ENCODE measurements at places on chromosomes 6 and 20.

DNA sequence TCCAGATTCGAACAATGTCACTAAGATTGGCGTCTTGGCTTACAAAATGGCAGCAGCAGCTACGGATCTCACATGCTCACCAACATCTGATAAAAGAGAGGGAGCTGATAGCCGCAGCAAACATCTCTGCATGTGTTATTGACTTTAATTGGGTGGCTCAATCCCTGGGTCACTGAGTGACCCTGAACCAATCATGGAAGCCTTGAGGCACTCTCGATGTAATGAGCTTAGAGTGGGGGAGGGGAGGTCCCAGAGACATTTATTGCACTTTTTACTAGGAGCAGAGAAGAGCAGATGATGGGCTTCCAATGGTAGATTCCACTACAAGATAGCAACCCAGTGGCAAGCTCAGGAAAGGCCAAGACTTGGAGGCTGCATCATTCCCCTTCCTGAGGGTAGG is 238.7 kb downstream of the BMP7 start:
- H3K4me3 ChIP-seq, result no peak overlapping the region
- H3K4me1 ChIP-seq, result no peaks in the 10 kb centered on the region
- no peaks in the 10 kb centered on the region for H3K27me3 ChIP-seq

- DNase-seq, result no peak
- no peaks in the 10 kb centered on the region for H3K36me3 ChIP-seq
- no peak overlapping the region for H3K27ac ChIP-seq
These were observed 348.0 kb upstream of the JARID2 start for GRCh38 chr6:14897831-14898230.

DNA sequence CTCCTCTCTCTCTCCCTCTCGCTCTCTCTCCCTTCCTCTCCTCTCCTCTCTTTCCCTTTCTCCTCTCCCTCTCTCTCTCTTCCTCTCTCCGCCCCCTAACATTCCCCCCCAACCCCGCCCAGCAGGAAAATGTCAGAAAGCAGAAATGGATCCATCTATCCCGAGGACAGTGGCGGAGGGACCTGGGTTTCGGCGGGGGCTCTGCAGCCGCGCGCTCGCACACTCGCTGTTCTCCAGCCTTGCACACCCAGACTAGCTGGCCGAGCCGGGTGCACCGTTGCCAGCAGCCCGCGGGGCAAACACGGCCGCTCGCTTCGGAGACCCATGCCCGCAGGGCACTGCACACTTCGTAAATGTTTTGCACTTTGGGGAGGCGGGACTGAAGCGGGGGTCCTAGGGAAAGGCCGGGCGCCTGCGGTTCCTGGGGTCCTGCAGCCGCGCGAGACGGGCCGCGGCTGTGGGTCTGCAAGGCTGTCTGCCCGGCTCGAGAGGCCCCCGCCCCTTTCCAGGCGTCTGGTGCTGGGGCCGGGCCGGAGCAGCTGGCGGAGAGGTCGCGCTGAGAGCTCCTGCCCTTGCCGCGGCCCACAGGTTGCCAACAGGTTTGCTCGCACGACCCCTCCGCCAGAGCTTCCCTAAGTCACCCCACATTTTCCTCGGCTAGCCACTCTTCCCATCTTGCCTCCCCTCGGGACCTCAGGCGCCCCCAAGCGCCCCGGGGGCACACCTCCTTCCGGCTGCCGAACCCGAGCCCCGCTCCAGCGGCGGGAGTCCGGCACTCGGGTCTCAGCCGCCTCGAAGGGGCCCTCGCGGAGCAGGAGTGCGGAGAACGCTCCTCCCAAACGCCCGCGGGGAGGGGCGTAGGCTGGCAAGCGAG is 818 bp upstream of the MDGA1 start:
- peak; percentile 90 for DNase-seq
- no peaks in the 10 kb centered on the region for H3K27me3 ChIP-seq
- H3K4me1 ChIP-seq, result no peaks in the 10 kb centered on the region
- H3K27ac ChIP-seq, result peak overlapping the region; percentile 61
- no peaks in the 10 kb centered on the region for H3K36me3 ChIP-seq

GRCh38 chr6:150600301-150601017 is 774 bp downstream of the PLEKHG1 start:
- H3K27ac ChIP-seq, result no peak overlapping the region
- H3K4me3 ChIP-seq, result peak overlapping the region; percentile 30
- DNase-seq, result peak; percentile 68
- no peaks in the 10 kb centered on the region for H3K36me3 ChIP-seq
- H3K4me1 ChIP-seq, result no peaks in the 10 kb centered on the region

DNA sequence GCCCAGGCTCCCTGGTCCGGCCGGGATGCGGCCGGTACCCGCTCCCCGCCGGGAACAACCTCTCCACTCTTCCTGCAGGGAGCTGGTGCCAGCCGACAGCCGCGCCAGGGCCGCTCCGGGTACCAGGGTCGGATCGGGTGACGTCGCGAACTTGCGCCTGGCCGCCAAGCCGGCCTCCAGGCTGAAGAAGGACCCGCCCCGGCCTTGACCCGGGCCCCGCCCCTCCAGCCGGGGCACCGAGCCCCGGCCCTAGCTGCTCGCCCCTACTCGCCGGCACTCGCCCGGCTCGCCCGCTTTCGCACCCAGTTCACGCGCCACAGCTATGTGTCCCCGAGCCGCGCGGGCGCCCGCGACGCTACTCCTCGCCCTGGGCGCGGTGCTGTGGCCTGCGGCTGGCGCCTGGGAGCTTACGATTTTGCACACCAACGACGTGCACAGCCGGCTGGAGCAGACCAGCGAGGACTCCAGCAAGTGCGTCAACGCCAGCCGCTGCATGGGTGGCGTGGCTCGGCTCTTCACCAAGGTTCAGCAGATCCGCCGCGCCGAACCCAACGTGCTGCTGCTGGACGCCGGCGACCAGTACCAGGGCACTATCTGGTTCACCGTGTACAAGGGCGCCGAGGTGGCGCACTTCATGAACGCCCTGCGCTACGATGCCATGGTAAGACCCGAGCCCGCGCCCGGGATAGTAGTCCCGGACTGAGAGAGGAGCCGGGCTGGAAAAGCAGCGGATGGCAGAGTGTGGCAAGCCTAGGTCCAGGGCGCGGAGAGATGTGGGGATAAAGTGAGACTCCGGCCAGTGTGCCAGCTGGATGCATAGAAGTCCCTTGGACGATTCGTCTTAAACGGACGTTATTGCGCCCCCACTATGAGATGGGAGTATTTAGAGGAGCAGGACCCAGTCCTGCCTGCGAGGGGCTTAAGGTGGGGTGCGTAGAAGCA is at the start of gene NT5E:
Gene NT5E (plus strand): TSS at position 266 of the 942 bp plus-strand sequence. CDS start 57 bp downstream, at position 323.
- no peaks in the 10 kb centered on the region for H3K27me3 ChIP-seq
- H3K4me1 ChIP-seq, result peaks cover 5% of the 10 kb centered on the region
- peak; percentile 90 for DNase-seq
- H3K27ac ChIP-seq, result peak within 1 kb of the TSS; percentile 80
- peak within 1 kb of the TSS; percentile 81 for H3K4me3 ChIP-seq
- peaks cover 59% of the 10 kb centered on the region for H3K36me3 ChIP-seq

DNA sequence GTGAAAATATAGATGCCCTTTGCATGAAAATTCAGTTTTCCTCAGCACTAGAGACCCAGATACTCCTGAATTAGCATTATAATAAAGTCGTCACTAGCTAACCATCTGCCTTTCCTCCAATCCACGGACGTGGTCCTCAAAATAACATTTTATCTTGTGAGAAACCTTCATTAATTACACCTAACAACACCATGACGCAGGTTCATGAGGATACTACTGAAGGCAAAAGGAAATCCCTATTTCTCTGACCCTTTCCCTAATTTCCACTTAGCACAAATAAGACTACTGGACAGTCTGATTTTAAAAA is 1.3 kb upstream of the PNISR start:
- peak overlapping the region; percentile 97 for H3K27ac ChIP-seq
- H3K27me3 ChIP-seq, result no peaks in the 10 kb centered on the region
- DNase-seq, result no peak
- H3K4me3 ChIP-seq, result peak overlapping the region; percentile 90
- H3K36me3 ChIP-seq, result peaks cover 12% of the 10 kb centered on the region
- peaks cover 8% of the 10 kb centered on the region for H3K4me1 ChIP-seq

DNA sequence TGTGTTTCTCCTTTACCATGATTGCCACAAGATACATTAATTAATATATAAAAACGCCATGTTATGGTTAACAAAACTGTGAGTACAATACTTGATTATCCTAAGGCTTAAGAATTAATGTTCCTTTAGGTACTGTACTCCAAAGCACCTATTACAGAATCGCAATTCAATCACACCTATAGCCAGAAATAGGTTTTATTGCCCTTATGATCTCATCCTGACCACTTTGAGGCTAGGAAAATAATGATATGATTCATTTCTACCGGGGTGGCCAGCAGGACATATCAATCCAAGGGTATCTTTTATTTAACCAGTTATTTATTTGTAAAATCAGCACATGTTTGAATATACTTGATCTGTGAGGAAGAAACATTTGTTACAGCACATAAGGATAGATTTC is 396.6 kb upstream of the GJE1 start:
- no peaks in the 10 kb centered on the region for H3K4me1 ChIP-seq
- no peak for DNase-seq
- no peak overlapping the region for H3K4me3 ChIP-seq
- no peaks in the 10 kb centered on the region for H3K27me3 ChIP-seq

GRCh38 chr20:10679269-10679668 is 5.5 kb upstream of the JAG1 start:
- no peak for DNase-seq
- H3K27ac ChIP-seq, result no peak overlapping the region
- no peaks in the 10 kb centered on the region for H3K4me1 ChIP-seq
- no peaks in the 10 kb centered on the region for H3K36me3 ChIP-seq
- no peaks in the 10 kb centered on the region for H3K27me3 ChIP-seq

GRCh38 chr6:52649536-52650160 is 21.3 kb upstream of the TMEM14A start:
- no peak overlapping the region for H3K4me3 ChIP-seq
- H3K27ac ChIP-seq, result peak overlapping the region; percentile 48

- H3K36me3 ChIP-seq, result no peaks in the 10 kb centered on the region
- peaks cover 15% of the 10 kb centered on the region for H3K4me1 ChIP-seq
- peak overlapping the region; percentile 74 for H3K27ac ChIP-seq
- H3K4me3 ChIP-seq, result no peak overlapping the region
- no peaks in the 10 kb centered on the region for H3K27me3 ChIP-seq
These were observed 113.9 kb upstream of the TMEM170B start for GRCh38 chr6:11423667-11424066.

GRCh38 chr6:106974999-106975737 is 639 bp upstream of the CD24 start:
- peaks cover 54% of the 10 kb centered on the region for H3K27me3 ChIP-seq
- H3K4me1 ChIP-seq, result no peaks in the 10 kb centered on the region
- peak; percentile 76 for DNase-seq
- H3K4me3 ChIP-seq, result peak overlapping the region; percentile 49
- H3K27ac ChIP-seq, result no peak overlapping the region
- peaks cover 4% of the 10 kb centered on the region for H3K36me3 ChIP-seq

- peaks cover 6% of the 10 kb centered on the region for H3K4me1 ChIP-seq
- no peak for DNase-seq
- no peaks in the 10 kb centered on the region for H3K27me3 ChIP-seq
These were observed 6.7 kb downstream of the PCED1A start for GRCh38 chr20:2833761-2834160.

DNA sequence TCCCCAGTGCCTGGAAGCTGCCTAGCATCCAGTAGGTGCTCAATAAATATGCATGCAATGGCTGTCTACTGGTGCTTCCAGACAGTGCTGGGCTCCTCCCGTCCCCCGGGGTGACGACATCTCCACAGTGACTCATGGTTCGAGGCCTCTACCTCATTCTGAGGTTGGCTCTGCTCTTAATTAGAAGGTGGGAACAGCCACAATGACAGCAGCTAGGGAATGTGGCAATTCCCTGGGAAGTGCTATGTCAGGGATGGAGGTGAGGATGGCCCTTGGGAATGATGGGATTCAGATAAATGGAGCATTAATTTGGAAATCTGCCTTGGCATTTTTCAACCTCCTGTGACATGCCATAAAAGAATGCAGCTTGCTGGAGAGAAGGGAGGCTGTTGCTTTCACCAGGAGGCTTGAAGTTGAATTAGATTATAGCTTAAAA is 43.5 kb upstream of the NFATC2 start:
- no peaks in the 10 kb centered on the region for H3K4me1 ChIP-seq
- peak overlapping the region; percentile 85 for H3K27ac ChIP-seq
- no peak for DNase-seq
- H3K27me3 ChIP-seq, result no peaks in the 10 kb centered on the region
- no peak overlapping the region for H3K4me3 ChIP-seq

DNA sequence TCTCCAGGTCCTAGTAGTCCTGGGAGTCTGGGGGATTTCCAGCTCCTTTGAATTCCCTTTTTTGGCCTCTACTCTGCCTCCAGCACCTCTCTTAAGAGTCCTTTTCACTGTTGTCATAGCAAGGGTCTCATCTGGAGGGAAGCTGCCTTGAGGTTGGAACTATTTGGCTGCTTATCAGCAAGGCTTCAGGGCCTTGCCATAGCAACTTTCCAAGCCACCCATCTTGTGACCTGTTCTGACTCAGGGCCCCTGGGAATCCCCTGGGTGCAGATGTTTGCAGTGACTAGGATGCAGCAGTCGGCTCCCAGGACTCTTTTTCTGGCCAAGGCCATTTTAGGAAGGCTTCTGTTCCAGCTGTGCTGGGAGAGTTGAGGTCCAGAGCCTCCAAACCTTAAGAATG is 12.4 kb downstream of the PKIG start:
- H3K27ac ChIP-seq, result no peak overlapping the region
- no peak for DNase-seq
- peaks cover 4% of the 10 kb centered on the region for H3K36me3 ChIP-seq
- H3K27me3 ChIP-seq, result no peaks in the 10 kb centered on the region
- H3K4me1 ChIP-seq, result peaks cover 17% of the 10 kb centered on the region
- no peak overlapping the region for H3K4me3 ChIP-seq

DNA sequence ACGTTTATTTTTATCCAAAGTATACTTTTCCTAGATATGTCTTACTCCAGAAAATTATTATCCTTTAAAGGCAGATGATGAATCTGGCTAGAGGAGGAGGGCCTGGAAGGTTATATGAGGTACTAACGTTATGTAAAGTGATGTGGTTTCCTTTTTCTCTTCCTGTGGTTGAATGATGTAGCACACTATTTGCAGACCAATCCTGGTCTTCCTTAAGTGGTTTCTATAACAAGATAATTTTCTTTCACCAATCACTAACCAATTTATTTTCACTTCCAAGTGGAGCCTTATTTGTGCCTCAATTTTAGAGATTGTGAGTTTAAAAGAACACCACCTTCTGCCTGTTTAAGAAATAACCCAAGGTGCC is 154.6 kb upstream of the SOX4 start:
- H3K4me1 ChIP-seq, result no peaks in the 10 kb centered on the region
- H3K27me3 ChIP-seq, result no peaks in the 10 kb centered on the region
- no peaks in the 10 kb centered on the region for H3K36me3 ChIP-seq
- no peak overlapping the region for H3K27ac ChIP-seq
- H3K4me3 ChIP-seq, result no peak overlapping the region

DNA sequence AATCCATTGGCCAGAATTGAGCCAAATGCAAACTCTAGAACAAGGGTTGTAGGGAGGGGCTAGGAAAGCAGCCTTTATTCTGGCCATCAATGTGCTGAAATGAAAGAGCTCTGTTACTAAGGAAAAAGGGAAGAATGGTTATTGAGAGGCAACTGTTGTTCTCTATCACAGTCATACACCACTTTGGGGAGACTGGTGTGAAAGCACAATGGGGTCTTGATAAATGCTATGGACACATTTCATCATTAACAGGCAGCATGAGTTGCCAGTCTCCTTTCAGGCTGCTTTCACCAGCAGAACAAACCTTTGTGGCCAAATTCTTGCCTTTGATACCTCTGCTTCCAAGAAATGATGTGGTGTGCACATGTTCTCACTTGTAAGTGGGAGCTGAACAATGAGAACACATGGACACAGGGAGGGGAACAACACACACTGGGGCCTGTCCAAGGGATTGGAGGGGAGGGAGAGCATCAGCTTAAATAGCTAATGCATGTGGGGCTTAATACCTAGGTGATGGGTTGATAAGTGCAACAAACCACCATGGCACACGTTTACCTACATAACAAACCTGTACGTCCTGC is 86.2 kb downstream of the CDS2 start:
- peaks cover 6% of the 10 kb centered on the region for H3K36me3 ChIP-seq
- no peak for DNase-seq
- H3K27ac ChIP-seq, result no peak overlapping the region
- H3K4me1 ChIP-seq, result peaks cover 6% of the 10 kb centered on the region
- H3K27me3 ChIP-seq, result no peaks in the 10 kb centered on the region
- no peak overlapping the region for H3K4me3 ChIP-seq

All from SK-N-SH (cell line).